CD4-positive, alpha-beta T cell treated with Interleukin-1 beta for 1 hour (primary cell): ENCODE measurements at places on chromosomes 5 and 9.

GRCh38 chr5:72653586-72653985, 146.4 kb upstream of the ZNF366 start:
- no peak for DNase-seq

GRCh38 chr5:7684826-7685225, 166.1 kb downstream of the CFAP90 start:
- no peak for DNase-seq

DNA sequence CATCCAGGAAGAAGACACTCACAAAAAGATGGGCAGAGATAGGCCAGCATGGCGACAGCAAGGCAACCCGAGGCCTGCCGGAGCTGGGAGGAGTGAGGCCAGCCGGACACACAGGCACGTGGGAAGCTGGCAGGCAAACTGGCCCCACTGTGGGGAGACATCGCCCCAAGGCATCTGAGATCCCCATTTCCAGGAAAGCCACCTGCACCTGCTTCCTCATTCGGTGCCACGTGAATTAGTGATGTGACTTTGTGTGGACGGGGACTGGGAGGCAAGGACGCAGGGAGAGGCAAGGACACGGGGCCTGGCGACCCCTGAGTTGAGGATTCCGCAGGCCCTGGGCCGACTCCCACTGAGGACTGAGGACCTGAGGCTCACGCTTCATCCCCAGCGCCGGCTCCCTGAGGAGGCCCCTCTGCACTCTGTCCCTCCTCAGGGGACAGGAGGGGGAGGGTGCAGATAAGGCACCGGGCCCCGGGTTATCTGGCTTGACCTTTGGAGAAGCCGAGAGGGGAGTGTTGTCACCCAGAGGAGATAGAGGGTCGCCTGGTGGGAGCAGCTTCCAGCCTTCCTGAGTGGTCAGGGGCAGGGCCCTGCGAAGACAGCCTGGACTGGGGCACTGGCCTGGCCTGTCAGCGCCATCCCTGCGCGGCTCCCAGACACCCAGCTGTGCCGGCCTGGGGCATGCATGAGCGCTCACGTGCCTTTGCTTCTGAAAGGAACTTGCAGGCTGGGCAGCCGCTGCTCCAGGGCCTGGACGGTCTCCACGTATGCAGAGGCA, 39.7 kb downstream of the NDUFS6 start:
- DNase-seq = no peak

- no peak for DNase-seq
These were observed 8.9 kb downstream of the ALDH1A1 start for GRCh38 chr9:72943844-72944462.

DNA sequence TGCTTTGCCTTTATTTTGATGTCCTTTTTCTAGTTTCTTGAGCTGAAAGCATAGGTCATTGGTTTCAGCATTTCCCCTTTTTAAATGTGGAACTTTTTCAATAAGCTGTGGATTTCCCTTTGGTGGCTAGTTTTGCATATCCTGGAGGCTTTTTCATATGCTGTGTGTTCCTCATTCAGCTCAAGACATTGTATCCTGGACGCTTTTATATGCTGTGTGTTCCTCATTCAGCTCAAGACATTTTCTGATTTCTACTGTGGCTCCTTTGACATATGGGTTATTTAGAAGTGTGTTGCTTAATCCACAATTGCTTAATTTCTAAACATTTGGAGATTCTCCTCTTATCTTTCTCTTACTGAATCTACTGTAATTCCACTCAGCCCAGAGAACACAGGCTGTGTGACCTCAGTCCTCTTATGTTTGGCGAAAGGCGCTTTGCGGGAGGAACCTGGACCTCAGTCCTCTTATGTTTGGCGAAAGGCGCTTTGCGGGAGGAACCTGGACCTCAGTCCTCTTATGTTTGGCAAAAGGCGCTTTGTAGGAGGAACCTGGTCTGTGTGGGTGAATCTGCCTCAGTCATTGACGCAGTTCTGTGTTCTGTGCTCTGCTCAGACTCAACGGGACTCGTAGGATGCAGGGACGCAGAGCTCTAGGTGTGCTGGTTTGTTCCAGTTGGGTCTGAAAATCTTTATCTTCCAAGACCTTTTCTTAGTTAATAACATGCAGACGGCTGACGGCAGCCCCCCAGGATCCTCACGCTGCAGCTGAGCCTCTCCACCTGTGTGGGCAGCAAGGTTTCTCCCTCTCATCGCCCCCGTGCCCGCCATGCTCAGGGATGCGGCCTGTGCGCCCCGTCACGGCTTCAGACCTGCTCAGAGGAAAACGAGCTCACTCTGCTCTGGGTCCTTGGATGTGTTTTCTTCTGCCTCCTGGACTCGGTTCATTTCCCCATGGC, 6.0 kb upstream of the SLC9A3 start:
- no peak for DNase-seq

- DNase-seq = no peak
These were observed 135.5 kb upstream of the KLF9 start for GRCh38 chr9:70549926-70550325.

DNA sequence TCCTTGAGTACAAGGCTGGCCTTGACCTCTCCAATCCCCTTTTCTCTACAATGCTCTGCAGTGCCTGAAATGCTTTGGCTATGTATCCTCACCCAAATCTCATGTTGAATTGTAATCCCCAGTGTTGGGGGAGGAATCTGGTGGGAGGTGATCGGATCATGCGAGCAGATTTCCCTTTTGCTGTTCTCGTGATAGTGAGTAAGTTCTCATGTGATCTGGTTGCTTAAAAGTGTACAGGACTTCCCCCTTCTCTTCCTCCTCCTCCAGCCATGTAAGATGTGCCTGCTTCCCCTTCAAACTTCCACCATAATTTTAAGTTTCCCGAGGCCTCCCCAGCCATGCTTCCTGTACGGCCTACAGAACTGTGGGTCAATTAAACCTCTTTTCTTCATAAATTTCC, 28.5 kb upstream of the AKNA start:
- DNase-seq = no peak

DNA sequence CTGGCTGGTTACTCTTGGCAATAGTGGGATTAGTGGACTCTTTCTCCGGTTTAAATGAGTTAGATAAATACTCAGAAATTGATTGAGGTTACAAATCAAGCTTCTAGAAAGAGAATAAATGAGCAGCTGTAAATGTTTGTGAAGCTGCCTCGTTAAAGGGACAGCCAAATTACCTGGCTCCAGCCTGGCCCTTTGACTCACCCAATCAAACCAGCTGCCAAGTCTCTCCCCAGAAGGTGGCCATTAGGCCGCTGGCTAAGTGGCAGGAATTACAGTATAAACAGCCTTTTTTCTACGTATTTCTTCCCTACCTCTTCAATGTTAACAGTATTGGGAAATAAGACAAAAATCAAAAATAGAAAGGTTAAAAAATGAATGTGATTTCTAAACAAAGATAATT, 46.0 kb upstream of the SRFBP1 start:
- DNase-seq = no peak

GRCh38 chr9:81382281-81382680, 307.1 kb downstream of the TLE1 start:
- DNase-seq = no peak

- DNase-seq = no peak
These were observed 623.0 kb downstream of the SLCO4C1 start for GRCh38 chr5:101673120-101673519.

- DNase-seq = no peak
These were observed 199.4 kb upstream of the NFIL3 start for GRCh38 chr9:91623004-91623403.

DNA sequence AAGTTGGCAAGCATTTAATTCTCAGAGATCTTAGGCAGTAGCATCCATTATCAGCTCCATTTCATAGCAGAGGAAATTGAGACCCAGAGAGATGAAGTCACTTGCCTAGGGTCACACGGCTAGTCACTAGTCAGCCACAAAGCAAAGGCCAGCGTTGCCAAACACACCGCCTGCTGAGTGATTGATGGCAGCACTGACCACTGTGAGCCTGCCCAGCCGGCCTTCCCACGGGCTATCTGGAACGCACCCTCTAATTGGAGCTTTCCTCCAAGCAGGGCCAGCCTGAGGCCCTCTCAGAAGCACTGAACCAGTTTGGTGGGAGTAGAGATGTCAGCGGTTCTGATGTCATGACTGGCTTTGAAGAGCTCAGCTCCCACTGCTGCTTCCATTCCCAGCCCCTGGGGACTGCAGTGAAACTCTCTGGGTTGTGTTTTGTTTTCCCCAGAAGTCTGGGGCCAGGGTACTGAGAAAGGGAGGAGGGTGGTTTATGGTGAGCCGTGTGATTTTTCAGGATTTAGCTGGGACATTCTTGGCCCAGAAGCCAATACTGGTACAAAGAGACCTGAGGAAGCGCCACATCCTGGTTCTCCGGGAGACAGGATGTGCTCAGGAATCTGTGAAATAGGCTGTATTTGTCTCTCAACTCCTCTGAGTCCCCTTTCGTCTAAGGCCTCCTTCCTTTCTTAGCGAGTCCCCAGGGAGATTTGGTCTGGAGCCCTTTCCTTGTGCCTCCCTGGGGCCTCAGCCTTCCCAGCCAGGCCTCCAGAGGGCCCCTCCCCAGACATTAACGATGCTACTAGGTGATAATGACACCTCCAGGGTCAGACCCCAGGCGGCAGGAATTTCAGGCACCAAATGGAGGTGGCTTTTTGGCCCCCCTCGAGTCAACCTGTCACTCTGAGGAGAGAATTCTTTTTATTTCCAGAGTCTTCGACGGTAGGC, 44.5 kb downstream of the SPRY4 start:
- no peak for DNase-seq

DNA sequence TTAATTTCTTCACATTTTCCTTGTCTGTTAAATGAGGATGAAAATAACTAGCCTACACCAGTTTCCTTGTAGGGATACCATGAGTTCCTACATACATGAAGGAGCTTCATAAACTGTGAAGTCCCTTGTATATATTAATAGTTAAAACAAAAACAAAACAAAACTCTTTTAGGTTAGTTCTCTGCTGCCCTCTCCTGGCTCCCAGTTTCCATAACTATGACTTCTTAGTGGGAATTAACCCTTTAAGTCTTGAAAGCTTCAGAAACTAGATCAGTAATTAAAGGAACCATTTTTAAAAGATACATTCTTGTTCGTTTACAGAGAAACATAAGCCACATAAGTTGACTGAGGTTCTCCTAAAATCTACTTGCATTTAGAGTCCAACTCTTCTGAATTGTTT, 500.0 kb upstream of the C9orf72 start:
- DNase-seq = no peak
